Gastroesophageal sphincter (tissue), 4 donors: ENCODE measurements at places on chromosomes 5 and 9. TPM values are rescaled to one million over a fixed set of nuclear protein-coding genes. Genes with fewer than 3 reads are reported as not detected.

- no peak for ATAC-seq
Measured at GRCh38 chr5:6397536-6398269, 19.4 kb upstream of the MED10 start.

Gene LEAP2
- 1.9 TPM for total RNA-seq

GRCh38 chr9:96408409-96409280 lies 9.5 kb downstream of the ZNF367 start:
- ATAC-seq, result no peak

DNA sequence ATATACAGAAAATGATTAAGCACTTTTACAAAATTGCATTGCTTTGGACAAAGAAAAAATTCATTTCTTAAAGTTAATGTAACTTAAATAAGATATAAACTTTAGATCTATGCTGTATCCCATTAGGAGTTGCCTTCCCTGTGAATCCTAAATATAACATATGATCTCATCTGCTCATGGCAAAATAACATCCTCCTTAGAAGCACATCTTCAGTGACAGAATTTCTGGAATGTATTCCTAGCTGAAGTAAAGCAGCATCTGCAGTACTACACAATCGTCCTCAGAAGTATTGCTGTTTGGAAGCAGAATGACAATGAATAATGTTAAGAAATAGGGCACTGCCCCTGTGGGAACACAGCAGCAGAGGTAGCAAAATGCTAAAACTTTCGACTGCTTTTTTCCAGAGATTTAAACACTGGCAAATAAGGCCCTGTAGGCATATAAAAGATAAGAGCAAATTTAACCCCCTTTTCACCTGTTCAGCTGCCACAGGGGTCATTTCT lies 571.0 kb downstream of the PTPRD start:
- no peak for ATAC-seq

DNA sequence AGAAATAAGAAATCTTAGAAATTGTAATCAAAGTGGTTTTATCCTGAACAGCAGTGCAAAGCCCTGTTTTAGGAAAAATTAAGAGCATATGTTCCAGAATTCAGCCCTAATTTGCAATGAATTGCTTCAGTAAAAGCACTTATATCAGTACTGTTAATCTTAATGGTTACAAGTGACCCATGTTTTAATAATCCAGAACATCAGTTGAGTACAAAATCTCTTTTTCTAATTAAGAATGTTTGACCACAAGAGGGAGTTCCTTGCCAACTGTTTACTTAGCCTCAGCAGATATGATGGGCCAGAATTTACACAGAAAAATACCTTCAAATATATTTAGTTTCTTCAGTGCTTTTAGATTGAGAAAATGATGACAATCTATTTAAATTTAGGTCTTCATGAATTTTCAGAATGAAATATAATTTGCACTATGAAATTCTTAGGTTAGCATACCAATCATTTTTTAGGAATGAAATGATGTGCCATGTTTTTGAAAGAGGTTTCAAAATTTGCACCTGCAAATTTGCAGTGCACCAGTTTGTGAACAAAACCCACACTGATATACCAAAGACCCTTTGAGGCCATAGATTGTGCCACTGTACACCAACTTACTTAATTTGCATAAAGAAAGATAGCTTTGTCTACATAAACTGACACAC lies 926.3 kb upstream of the ARRDC3 start:
- no peak for ATAC-seq

- no peak for ATAC-seq
Measured at GRCh38 chr5:8058616-8059190, 189.8 kb downstream of the MTRR start.

Gene RUSC2
- total RNA-seq, result 85.4 TPM

DNA sequence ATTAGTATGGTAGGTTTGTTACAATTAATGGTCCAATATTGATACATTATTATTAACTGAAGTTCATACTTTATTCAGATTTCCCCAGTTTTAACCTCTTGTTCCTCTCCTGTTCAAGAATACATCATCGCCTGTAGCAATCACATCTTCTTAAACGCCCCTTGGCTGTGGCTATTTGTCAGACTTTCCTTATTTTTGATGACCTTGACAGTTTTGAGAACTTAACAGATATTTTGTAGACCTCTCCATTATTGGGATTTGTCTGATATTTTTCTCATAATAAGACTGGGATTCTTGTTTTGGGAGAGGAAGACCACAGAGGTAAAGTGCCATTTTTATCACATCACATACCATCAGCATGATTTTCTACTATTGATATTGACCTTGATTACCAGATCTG lies 112.3 kb upstream of the MARCHF11 start:
- no peak for ATAC-seq

GRCh38 chr9:19223724-19224123 lies 6.8 kb upstream of the DENND4C start:
- no peak for ATAC-seq

GRCh38 chr9:135991771-135992170 lies 30.6 kb upstream of the UBAC1 start:
- no peak for ATAC-seq

GRCh38 chr5:42377496-42377895 lies 45.7 kb upstream of the GHR start:
- ATAC-seq, result peak; percentile 19

GRCh38 chr5:167481345-167481744 lies 810.1 kb upstream of the WWC1 start:
- no peak for ATAC-seq

Gene PRDM9
- total RNA-seq, result not detected

GRCh38 chr5:82426464-82427154 lies 148.5 kb upstream of the RPS23 start:
- peak; percentile 30 for ATAC-seq
